Left colon (tissue), 2 donors: ENCODE measurements at places on chromosomes 6 and 20. TPM values are rescaled to one million over a fixed set of nuclear protein-coding genes. Genes with fewer than 3 reads are reported as not detected.

- DNase-seq: no peak
Measured at GRCh38 chr6:42266538-42266937, 48.9 kb upstream of the MRPS10 start.

- DNase-seq: no peak
Measured at GRCh38 chr20:26169506-26169905, 472.9 kb upstream of the ZNF337 start.

The SRMS gene
- 2.4 TPM for total RNA-seq

The CCM2L gene
- total RNA-seq: 2.0 TPM

The SRSF6 gene
- 109 TPM for total RNA-seq

The C4B gene
- 3.8 TPM for total RNA-seq

The MYT1 gene
- 0.11 TPM for total RNA-seq

DNA sequence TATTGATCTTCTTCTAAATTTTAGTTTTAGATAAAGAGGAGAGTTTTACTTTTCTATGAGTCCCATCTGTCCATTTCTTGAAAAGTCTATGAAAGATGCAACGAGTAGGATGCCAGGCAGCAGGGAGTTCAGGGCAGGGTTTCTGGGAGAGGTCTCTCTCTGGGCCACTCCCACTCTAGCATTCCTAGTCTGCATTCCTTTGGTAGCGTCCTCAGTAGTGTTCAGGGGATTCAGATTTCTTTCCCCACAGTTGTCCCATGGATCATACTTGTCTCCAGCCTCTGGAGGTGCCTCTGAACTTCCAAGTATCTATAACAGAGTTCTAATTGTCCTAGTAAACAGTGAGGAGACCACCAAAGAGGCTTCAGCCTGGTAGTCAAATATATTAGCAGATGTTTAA is 225.3 kb downstream of the RIMS1 start:
- DNase-seq: no peak

GRCh38 chr20:22791877-22792525 is 207.6 kb upstream of the FOXA2 start:
- no peak for DNase-seq

The ZNF512B gene
- 2.9 TPM for total RNA-seq

DNA sequence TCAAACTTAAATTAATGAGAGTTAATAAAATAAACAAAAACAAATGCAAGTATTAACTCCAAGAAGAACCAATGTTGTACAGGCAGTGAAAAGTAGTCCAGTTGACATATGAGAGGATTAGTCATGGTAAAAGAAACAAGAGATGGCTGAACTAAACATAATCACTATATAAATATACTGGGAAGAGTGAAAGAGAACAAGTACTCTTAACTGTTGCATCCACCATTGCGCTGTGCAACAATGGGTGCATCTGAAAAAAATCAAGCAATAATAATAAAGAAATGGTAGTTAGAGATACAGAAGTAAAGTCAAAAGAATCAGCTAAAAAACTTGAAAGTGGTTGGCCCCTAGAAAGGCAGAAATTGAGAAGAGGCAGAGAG is 16.6 kb downstream of the HLA-F start:
- DNase-seq: no peak

GRCh38 chr20:542777-543368 is 717 bp downstream of the CSNK2A1 start:
- peak; percentile 55 for DNase-seq

The OOEP gene
- total RNA-seq: not detected
